Stimulated activated CD4-positive, alpha-beta T cell treated with anti-CD3 and anti-CD28 coated beads, Interleukin-2, amount 100 ng/mL, for 48 hours (primary cell): ENCODE measurements at places on chromosomes 2 and 18.

DNA sequence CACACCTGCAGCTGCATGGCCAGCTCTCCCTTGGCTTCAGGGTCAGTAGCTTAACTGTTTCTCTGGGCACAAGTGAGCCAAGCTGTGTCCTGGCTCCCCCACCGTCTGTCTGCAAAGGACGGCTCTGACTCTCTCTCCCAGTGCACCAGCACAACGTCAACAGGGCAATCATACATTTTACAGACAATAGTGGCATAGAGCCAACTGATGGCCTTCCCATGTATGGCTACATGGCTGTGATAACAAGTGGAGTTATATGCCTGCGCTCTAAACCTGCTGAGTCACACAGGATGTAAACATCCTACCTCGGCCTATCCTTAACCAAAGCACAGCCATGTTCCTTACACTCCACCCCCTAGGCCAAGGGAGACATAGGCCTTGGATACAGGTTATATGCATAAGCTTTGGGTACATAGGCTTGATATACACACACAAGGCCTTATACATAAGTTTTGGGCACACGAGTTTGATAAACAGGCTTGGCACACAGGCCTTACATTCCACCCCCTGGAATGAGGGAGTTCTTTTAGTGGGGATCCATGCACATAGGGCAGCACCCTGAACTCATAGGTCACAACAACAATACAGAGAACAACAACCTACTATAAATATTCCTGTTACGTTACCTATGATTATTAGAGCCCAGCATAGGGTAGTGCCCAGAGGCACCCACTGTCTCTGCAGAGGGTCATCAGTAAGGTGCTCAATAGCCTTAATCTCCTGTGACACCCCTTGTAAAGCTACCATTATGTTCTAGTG lies 17.7 kb downstream of the PHOSPHO2 start:
- DNase-seq: no peak

DNA sequence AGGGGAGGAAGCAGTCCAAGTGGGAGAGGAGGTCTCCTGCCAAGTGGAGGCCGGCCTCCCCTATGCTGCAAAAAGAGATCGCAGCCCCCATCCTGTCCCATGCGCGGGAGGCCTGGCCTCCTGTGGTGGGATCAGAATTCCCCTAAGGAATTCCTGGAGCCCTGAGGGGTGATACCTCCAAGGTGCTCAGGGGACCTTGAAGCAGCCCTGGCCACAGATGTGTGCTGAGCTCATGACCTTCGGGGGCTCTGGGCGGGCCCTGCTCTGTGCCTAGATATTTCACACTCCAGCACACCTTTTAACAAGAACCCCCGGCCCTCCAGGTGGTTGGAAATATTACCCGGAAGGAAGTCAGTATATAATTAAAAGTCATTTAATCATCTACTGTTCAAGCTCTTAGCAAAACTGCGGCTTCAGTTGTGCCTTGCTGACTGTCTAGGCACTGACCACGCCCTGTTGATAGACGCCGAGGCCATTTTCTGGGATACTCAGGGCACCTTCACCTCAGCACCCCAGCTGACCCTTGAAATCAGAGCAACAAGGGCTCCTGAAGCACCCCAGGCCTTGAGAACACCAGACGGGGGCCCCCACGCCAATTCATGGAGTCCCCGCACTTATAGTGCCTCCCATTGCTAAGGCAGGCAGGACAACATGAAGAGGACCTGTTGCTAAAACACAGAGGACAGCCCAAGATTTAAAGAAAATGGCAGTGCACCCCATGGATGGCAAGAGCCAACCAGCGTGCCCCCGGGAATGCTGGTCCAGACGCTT lies 119.1 kb downstream of the NDUFA10 start:
- DNase-seq: no peak

GRCh38 chr18:49168281-49168985 lies 217.7 kb upstream of the SMAD7 start:
- DNase-seq: no peak

- peak; percentile 12 for DNase-seq
Observed at GRCh38 chr2:206083602-206084438, 2.2 kb downstream of the INO80D start.

DNA sequence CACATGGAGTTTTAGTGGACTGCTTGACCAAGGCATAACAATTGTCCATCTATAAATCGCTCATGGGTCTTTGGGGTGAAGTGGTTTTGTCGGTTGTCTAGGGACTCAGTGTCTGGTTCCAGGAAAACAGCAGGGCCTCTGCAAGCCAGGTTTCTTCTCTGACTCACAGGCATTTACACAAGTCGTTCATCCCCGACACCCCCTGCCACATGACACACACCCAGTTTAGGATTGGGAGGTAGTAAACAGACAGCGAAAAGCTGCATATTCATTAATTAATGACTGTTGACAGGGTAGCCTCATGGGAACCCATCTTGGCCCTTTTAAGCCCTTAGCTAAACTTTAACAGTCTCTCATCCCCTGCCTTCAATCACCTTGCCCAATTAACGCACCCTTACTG lies 194.8 kb upstream of the ACVR2A start:
- DNase-seq: no peak

- no peak for DNase-seq
Observed at GRCh38 chr2:170493426-170494097, 221.6 kb upstream of the SP5 start.

GRCh38 chr2:9262671-9263171 lies 56.1 kb downstream of the ASAP2 start:
- no peak for DNase-seq

DNA sequence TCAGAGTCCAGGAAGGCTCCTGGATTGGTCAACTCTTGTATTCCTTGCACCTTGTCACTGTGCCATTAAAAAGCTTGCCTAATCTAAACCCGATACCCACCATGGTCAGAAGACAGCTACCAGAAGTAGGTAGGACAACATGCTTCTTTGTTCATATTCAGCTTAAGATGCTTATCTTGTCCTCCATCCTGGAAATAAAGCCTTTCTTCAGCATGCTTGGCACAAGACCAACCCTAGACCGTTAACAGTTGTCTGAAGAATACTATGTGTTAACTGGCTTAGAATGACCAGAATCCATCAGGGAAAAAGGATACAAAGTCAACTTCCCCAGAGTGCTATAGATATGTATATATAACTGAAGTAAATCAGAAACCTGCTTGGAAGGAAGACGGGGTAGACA lies 193.9 kb downstream of the ZRANB3 start:
- DNase-seq: no peak

DNA sequence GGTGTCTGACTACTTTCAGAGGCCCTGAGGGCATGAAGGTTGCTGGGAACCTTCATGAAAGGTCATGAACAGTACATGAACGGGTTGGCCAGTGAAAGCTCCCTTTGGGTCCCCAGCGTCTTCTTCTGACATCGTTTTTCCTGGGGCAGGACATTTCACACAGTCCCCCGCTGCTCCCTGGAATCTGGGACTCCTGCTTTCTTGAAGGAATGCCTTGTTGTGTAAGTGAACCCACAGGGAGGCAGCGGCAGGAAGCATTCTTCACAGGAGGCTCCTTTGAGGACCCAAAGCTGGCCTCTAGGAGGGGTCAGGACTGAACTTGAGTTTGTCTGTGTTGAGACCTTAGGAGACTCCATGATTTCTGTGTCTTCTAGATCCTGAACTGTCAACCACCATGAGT lies 144.3 kb downstream of the KCNE4 start:
- DNase-seq: no peak

- no peak for DNase-seq
Observed at GRCh38 chr2:10145519-10146357, 23.2 kb downstream of the RRM2 start.

DNA sequence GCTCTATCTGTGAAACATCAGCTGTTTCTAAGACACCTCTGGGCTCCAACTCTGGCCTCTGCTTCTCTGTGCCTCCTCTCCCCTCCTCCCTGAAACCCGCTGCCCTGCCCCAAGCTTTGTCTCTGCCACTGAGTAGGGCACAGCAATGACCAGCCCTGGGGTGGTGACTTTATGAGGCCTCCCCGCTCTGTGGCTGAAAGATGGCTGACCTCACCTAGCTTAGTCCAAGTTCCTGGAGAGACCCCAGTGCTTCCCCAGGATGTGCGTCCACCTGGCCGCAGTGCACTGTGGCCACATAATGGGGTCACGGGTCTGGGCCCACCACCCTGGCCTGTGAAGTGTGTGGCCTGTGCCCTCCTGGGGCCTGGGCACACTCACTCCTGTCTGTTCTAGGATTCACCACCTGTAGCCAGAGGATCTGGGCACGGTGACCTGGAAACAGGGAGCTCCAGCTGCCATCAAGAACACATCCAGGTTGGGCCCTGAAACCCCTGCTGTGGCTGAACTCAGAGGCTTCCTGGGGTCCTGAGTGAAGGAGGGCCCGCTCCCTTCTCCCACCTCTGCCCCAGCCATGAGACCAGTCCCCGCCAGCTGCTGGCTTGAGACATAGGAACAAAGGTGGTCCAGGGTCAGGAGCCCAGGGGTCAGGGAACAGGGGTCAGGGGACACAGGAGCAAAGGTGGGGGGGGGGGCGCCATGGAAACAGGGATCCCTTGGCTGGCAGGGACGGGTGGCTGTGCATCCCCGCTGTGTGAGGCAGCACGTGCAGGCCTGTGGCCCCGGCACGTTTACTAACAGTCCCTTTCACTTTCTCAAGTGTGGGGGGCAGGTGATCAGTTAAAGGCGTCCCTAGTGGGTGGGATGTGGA lies 29.3 kb upstream of the OTOS start:
- DNase-seq: no peak

- DNase-seq: no peak
Observed at GRCh38 chr2:165618806-165619205, 149.3 kb downstream of the CSRNP3 start.
